ENCODE measurements at places on chromosomes 11 and 22.

- no peak for DNase-seq
These were observed 14.2 kb downstream of the ZBTB44 start for GRCh38 chr11:130300567-130300966.

- no peak for DNase-seq
These were observed 29.6 kb downstream of the SOX6 start for GRCh38 chr11:16326679-16327297.

DNA sequence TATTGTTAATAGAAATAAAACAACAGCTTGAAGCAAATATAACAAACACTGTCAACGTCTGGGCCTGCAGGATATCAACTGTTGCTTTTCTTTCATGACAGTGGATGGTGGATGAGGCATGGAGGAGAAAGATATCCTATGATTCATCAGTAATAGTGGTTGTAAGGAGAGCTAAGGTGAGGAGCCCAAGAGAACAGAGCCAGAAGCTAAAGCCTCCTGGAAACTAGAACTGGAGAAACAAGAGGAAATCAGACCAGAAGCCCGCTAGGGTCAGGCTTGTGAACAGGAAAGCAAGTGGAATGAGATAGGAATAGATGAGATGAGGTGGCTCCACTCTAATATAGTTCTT lies 37.7 kb upstream of the MMP12 start:
- no peak for DNase-seq

DNA sequence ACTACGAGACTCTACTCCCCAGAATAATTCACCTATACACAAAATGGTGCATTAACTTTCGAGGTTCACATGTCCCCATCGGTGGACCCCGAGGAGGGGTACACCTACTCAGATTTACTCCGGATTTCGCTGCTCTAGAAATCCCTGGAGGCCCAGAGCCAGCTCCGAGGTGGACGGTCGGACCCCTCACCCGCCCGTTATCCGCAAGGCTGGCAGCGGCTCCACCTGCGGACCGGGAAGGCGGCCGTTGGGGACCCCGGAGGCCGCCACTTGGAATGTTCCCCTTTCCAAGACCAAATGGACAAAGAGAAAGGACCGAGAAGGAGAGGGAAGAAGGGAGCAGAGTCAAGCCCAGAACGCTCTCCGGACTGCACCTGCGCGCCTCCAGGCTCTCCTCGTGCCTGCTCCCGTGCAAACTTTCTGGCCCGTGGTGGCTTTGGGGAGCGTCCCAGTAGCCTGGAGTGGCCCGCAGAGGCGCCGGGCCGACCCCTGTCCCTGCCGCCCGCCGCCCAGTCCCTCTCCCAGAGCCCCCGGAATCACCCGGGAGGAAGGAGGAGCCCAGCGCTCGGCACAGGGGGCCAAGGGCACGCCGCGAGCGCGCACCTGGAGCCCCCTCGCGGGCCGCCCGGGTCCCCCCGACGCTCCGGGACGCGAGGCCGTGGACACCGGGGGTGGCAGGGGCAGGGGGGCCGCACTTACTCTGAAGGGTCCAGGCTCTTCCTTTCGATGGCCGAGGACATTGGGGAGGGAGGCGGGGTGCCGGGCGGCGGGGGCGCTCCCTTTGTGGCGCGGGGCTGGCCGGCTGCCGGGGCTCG lies 23.0 kb downstream of the LMO2 start:
- no peak for DNase-seq

DNA sequence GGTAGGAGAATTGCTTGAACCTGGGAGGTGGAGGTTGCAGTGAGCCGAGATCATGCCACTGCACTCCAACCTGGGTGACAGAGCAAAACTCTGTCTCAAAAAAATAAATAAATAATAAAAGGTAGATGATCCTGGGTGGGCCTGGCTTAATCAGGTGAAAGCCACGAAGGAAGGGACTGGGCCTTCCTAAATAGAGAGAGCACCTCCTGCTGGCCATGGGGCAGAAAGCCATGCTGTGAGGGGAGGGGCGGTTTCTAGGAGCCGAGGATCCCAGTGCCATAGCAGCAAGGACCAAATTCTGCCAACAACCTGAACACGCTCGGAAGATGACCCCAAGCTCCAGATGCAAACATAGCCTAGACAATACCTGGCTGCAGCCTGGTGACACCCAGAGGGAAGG lies 24.5 kb upstream of the DGKZ start:
- DNase-seq: no peak

DNA sequence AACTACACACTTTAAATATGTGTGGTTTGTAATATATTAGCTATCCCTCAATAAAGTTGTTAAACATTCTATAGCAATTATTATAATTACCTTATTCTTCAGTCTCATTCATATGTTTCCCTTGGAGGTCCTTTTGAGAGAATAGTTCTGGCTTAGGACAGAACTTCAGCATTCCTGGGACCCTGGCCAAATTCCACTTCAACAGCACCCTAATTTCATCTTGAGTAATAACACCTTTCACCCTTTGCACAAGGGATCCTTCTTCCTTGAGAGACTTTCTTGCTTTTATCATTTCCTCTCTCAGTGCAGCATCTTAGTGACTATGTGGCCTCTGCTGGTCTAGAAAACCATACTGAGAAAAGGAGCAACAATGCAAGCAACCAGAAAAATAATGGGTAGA lies 255.9 kb downstream of the C11orf87 start:
- DNase-seq: no peak

All from NCI-H2029 (cell line).